Activated CD4-positive, alpha-beta memory T cell treated with anti-CD3 and anti-CD28 coated beads, Interleukin-2, amount 10 ng/mL, durations not matched to agents 7 days and 5 days (primary cell): ENCODE measurements at places on chromosomes 2 and 18.

GRCh38 chr2:61834893-61835292 lies 19.0 kb downstream of the FAM161A start:
- H3K4me3 ChIP-seq: no peak overlapping the region
- H3K4me1 ChIP-seq: no peaks in the 10 kb centered on the region
- H3K27ac ChIP-seq: no peak overlapping the region
- no peaks in the 10 kb centered on the region for H3K27me3 ChIP-seq
- H3K36me3 ChIP-seq: no peaks in the 10 kb centered on the region

GRCh38 chr2:62920070-62920469 lies 130.6 kb upstream of the OTX1 start:
- no peak overlapping the region for H3K4me3 ChIP-seq
- H3K4me1 ChIP-seq: no peaks in the 10 kb centered on the region
- H3K27me3 ChIP-seq: no peaks in the 10 kb centered on the region
- H3K36me3 ChIP-seq: peaks cover 12% of the 10 kb centered on the region

DNA sequence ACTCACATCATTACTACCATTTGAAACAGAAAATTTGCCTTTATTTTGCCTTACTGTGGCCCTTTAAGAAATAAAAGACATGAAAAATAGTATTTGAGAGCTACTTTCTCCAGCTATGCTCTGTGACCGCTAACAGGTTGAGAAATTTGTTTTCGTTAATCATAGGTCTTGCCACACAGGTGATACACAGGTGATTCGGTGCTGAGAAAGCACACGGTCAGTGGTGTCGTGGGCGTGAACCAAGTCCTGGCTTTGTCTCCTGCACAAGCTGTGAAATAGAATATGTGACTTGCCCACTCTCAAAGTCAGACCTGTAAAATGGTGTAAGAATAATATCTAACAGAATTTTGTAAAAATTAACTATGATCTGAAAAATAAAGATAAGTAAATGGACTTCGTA lies 155.3 kb upstream of the SLC39A10 start:
- no peaks in the 10 kb centered on the region for H3K27me3 ChIP-seq
- H3K36me3 ChIP-seq: peaks cover 17% of the 10 kb centered on the region
- H3K4me3 ChIP-seq: no peak overlapping the region
- peaks cover 18% of the 10 kb centered on the region for H3K4me1 ChIP-seq

GRCh38 chr18:55688030-55688429 lies 100.0 kb upstream of the TCF4 start:
- H3K4me3 ChIP-seq: no peak overlapping the region
- no peak for DNase-seq
- no peaks in the 10 kb centered on the region for H3K4me1 ChIP-seq
- no peak overlapping the region for H3K27ac ChIP-seq
- H3K36me3 ChIP-seq: no peaks in the 10 kb centered on the region
- no peaks in the 10 kb centered on the region for H3K27me3 ChIP-seq
